ENCODE measurements at places on chromosomes 12 and 14.

DNA sequence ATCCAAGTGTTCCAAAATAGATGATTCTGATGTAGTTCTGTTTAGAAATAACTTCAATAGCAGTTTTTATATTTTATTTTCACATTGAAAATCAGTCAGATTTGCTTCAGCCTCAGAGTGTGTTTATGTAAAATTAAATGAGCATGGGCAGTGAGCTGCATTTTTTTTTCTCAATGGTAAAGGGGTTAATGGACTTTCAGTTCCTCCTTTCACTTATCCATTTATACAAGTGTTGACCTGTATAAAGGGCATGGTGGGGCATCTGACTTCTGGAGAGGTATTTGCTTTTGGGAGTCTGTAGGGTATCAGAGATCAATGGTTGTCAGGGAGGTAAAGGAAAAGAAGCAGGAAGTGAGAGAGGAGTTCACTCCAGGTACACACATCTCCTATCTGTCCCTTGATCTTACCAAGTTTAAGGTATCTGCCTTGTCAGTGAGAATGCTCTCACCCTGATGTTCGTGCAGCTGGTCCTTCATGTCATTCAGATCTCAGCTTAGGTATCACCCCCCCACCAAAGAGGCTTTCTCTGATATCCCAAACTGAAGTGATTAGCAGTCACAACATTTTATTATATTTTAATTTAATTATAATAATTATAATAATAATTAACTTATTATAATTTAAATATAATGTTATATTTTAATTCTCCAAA is 181.6 kb upstream of the LMNTD1 start:
- DNase-seq: no peak

DNA sequence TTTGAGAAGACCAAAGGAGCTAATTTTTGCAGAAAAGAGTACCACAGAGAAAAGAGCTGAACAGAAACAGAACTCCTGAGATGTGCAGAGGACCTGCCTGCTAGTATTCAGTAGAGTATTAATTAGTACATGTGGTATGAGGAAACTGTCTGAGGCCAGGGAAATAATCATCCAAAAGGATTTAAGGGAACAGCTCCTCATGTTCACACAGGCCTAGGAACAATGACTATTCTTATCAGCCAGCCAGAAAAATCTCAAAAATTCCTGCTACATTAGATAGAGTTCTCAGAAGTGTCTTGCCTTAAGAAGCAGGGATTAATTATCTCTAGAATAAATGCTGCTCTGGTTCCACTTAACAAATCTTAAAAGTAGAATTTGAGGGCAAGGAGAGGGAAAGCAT is 36.4 kb downstream of the PKP2 start:
- no peak for DNase-seq

GRCh38 chr14:54981698-54982097 is 45.2 kb downstream of the WDHD1 start:
- DNase-seq: no peak

GRCh38 chr12:127548123-127548553 is 718.8 kb upstream of the TMEM132C start:
- no peak for DNase-seq

GRCh38 chr14:23125933-23126524 is 7.0 kb upstream of the CEBPE start:
- DNase-seq: no peak

- DNase-seq: no peak
Measured at GRCh38 chr14:90726656-90727055, 89.6 kb downstream of the TTC7B start.

All from CD8-positive, alpha-beta T cell (primary cell).